ENCODE measurements at places on chromosomes 4 and X.

DNA sequence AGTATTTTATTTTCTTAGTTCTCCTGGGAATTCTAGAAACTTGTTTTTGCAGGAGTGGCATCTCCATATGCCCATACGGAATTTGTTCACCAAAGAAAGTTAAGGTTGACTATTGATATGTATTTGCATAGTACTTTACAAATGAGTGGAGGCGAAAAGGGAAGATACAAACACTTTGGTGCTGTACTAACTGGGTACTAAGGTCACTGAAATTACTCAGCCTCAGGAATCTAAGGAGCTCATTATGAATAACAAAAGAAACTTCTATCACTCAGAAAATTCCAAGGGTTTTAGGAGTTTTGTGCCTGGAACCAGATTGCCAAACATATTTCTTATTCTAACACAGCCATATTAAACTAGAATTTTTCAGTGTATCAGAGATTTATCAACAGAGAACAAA is 27.4 kb upstream of the TMPRSS11B start:
- DNase-seq = no peak

DNA sequence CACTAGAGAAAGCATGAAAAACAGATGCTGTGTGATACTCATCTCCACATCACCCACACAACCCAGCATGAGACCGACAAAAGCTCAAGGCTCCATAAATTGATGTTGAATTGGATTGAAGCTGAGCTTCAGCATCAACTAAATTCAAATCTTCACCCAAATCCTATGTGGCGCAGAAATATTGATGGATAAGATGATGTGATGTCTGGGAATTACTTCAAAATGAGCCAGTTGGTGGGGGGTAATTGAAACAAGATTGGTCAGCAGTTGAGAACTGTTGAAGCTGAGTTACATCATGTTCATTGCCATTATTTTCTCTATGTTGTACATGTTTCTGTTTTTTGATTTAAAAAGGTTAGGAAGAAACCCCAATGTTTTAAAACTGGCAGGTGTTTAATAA is 166.5 kb upstream of the STS start:
- no peak for DNase-seq

GRCh38 chr4:4780729-4781244 is 78.7 kb upstream of the MSX1 start:
- no peak for DNase-seq

- DNase-seq = no peak
Observed at GRCh38 chr4:25870081-25870480, 7.3 kb upstream of the SEL1L3 start.

DNA sequence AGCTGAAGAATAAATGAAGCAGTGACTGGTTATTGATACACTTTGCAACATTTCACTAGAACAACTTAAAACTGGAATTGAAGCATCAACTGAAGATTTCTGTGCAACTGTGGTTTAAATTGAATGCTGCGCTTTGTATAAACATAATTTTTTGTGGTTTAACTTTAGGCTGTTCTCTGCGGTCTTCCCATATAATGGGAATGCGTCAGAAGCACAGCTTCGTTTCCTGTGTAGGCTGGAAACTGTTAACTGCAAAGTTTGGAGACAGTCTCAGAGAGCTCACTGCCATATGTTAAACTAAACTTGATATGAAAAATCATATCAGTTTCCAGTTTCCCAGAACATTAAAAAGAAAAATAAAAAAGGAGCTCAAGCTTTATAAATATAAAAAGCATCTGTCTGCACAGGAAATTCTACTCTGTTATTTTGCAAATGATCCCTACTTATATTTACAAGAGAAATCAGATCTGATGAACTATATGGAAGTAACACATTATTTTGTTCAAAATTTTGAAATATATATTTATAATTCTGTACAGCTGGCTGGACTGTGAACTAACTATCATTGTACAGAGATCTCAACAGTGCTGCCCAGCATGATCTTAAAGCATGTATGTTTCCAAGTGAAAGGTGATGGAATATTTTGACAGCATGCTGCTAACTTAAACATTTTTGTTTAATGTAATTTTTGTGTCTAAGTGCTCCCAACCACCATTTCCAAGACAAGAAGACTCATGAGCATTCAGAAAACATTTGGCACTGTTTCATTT is 139.9 kb downstream of the NDST3 start:
- DNase-seq = no peak

- no peak for DNase-seq
Observed at GRCh38 chrX:1026263-1027015, 186.0 kb downstream of the CRLF2 start.

- DNase-seq = no peak
Observed at GRCh38 chrX:138889149-138889548, 177.6 kb upstream of the FGF13 start.

GRCh38 chr4:155479835-155480234 is 103.1 kb upstream of the MAP9 start:
- no peak for DNase-seq

All from GM19239 (cell line).